ENCODE measurements at places on chromosomes 11 and 22. TPM values are rescaled to one million over a fixed set of nuclear protein-coding genes. Genes with fewer than 3 reads are reported as not detected.

GRCh38 chr11:61616434-61616833, 35.6 kb upstream of the SYT7 start:
- no peaks in the 10 kb centered on the region for H3K27me3 ChIP-seq
- DNase-seq, result no peak
- H3K36me3 ChIP-seq, result no peaks in the 10 kb centered on the region
- peaks cover 7% of the 10 kb centered on the region for H3K4me1 ChIP-seq

PPP1CA gene
- 81.2 TPM for total RNA-seq

- no peaks in the 10 kb centered on the region for H3K27me3 ChIP-seq
- H3K4me3 ChIP-seq, result no peak overlapping the region
- H3K27ac ChIP-seq, result no peak overlapping the region
- no peak for DNase-seq
These were observed 92.2 kb upstream of the PHOX2A start for GRCh38 chr11:72336163-72336562.

DNA sequence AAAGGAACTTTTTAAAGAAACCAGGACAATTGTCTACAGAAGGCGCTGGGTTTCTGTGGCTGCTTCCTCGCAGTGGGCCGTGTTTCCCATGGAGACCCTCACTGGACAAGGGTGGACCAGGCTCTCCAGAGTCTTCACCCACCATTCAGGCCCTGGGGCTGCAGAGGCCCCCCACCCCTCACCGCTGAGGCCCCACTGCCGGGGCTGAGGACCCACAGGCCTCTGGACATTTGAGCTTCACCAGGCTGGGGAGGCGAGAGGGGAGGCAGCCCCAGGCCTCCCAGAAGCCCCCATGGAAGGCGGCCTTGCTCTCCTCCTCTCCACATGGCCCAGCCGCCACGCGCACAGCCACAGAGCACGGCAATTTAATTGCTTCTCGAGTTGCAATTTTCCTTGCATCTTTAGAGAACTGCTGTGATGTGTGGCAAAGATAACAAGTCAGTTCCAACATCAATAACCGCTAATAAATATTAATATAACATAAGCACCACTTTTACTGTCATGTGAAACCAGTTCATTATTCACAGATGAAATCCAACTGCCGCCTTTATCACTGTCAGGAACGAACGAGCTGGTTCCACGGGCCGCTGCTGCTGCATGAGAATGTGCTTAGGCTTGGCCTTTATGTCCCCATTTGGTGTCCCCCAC, 81.0 kb downstream of the PHF21B start:
- H3K27me3 ChIP-seq, result no peaks in the 10 kb centered on the region
- H3K4me3 ChIP-seq, result no peak overlapping the region
- H3K36me3 ChIP-seq, result peaks cover 45% of the 10 kb centered on the region
- H3K4me1 ChIP-seq, result peaks cover 39% of the 10 kb centered on the region

GRCh38 chr11:122509091-122509490, 146.4 kb upstream of the UBASH3B start:
- H3K27ac ChIP-seq, result no peak overlapping the region
- H3K27me3 ChIP-seq, result no peaks in the 10 kb centered on the region
- peaks cover 7% of the 10 kb centered on the region for H3K4me1 ChIP-seq
- DNase-seq, result no peak
- H3K36me3 ChIP-seq, result no peaks in the 10 kb centered on the region

LRRC74B gene
- total RNA-seq, result 4.7 TPM

- H3K27ac ChIP-seq, result no peak overlapping the region
- H3K4me1 ChIP-seq, result peaks cover 2% of the 10 kb centered on the region
- H3K27me3 ChIP-seq, result no peaks in the 10 kb centered on the region
- H3K4me3 ChIP-seq, result no peak overlapping the region
- no peak for DNase-seq
These were observed 3.3 kb upstream of the TMPRSS4 start for GRCh38 chr11:118073554-118073953.

GRCh38 chr11:77147668-77148321, 19.7 kb downstream of the MYO7A start:
- DNase-seq, result peak; percentile 31
- H3K4me1 ChIP-seq, result peaks cover 37% of the 10 kb centered on the region
- peaks cover 8% of the 10 kb centered on the region for H3K27me3 ChIP-seq
- H3K36me3 ChIP-seq, result no peaks in the 10 kb centered on the region
- H3K4me3 ChIP-seq, result no peak overlapping the region

CARD10 gene
- total RNA-seq, result 12.6 TPM

RTN4RL2 gene
- total RNA-seq, result 0.72 TPM

ADAMTS8 gene
- total RNA-seq, result 2.5 TPM

- H3K27me3 ChIP-seq, result peaks cover 54% of the 10 kb centered on the region
- peak overlapping the region; percentile 68 for H3K27ac ChIP-seq
- peak overlapping the region; percentile 66 for H3K4me3 ChIP-seq
These were observed 2.4 kb downstream of the RASSF10 start for GRCh38 chr11:13011466-13012055.

DNA sequence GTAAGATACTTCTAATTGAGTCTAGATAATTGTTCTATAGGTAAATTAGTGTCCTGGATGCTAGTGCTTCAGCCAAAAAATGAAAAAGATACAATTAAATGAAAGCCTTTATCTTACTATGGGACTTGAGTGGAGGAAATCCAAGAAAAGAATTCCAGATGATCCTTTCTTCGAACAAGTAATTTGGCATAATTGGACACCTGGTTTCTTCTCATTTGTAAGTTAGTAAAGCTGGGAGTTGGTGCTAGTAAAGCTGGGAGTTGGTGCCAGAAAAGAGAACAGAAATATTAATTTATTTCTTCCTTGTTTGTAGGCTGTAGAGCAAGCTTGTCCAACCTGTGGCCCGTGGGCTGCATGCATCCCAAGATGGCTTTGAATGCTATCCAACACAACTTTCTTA, 12.3 kb downstream of the OR51V1 start:
- no peak overlapping the region for H3K27ac ChIP-seq
- H3K4me3 ChIP-seq, result no peak overlapping the region
- peak; percentile 67 for DNase-seq
- no peaks in the 10 kb centered on the region for H3K36me3 ChIP-seq

SOX6 gene
- total RNA-seq, result 31.3 TPM

SLC6A5 gene
- total RNA-seq, result 56.9 TPM

PRR5L gene
- 29.6 TPM for total RNA-seq

TRIM66 gene
- total RNA-seq, result 6.8 TPM

TMPRSS4 gene
- total RNA-seq, result not detected

RAB3IL1 gene
- 12.8 TPM for total RNA-seq

UPK2 gene
- 0.17 TPM for total RNA-seq

RFPL3 gene
- not detected for total RNA-seq

- H3K27ac ChIP-seq, result no peak overlapping the region
- H3K4me1 ChIP-seq, result peaks cover 10% of the 10 kb centered on the region
- no peaks in the 10 kb centered on the region for H3K27me3 ChIP-seq
- H3K4me3 ChIP-seq, result no peak overlapping the region
- H3K36me3 ChIP-seq, result peaks cover 10% of the 10 kb centered on the region
These were observed 106.6 kb downstream of the PRR5L start for GRCh38 chr11:36402568-36403170.

KRTAP5-1 gene
- not detected for total RNA-seq

GRCh38 chr11:101706541-101706940, 122.7 kb upstream of the TRPC6 start:
- H3K4me1 ChIP-seq, result no peaks in the 10 kb centered on the region
- no peaks in the 10 kb centered on the region for H3K36me3 ChIP-seq
- no peak overlapping the region for H3K4me3 ChIP-seq
- no peak for DNase-seq
- no peaks in the 10 kb centered on the region for H3K27me3 ChIP-seq

GRCh38 chr11:60206616-60207015, 23.7 kb upstream of the MS4A6A start:
- no peaks in the 10 kb centered on the region for H3K27me3 ChIP-seq
- H3K36me3 ChIP-seq, result no peaks in the 10 kb centered on the region
- no peak overlapping the region for H3K4me3 ChIP-seq
- H3K27ac ChIP-seq, result no peak overlapping the region

- peaks cover 28% of the 10 kb centered on the region for H3K4me1 ChIP-seq
- no peak within 1 kb of the TSS for H3K27ac ChIP-seq
- peaks cover 50% of the 10 kb centered on the region for H3K27me3 ChIP-seq
- no peak for DNase-seq
- peak within 1 kb of the TSS; percentile 5 for H3K4me3 ChIP-seq
These were observed at the start of gene TRPM5 for GRCh38 chr11:2443881-2444820. TSS of gene TRPM5 (minus strand) at chr11:2444514. CDS start at chr11:2423036, 21,478 bp downstream.

- no peak for DNase-seq
- no peaks in the 10 kb centered on the region for H3K27me3 ChIP-seq
- H3K27ac ChIP-seq, result no peak overlapping the region
- no peak overlapping the region for H3K4me3 ChIP-seq
These were observed 191.9 kb downstream of the NELL1 start for GRCh38 chr11:20861322-20861721.

DNA sequence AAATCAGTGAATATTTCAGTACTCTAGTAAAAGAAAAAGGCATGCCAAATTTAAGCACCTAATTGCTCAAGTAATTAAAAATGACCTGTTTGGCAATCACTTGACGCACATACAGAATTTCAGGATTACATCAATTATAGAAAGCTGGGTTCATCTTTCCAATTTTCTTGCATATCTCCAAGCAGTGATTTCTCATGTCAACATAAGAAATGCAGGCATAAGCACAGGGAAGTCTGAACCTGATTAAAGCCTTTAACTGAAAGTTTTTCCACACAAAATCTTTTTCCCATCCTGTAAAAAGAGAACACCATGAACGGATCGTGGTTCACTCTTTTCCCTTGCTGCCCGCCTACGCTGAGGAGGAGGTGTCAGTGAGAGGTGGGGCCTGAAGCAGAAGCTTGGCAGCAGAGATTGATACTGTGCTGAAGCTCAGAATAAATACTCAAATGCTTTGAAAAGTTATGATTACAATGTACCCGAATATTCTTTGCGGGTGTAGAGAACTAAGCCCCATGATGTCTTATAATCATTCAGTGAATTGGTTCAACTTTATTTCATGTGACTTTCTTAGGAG, 704.1 kb upstream of the CCDC90B start:
- H3K27ac ChIP-seq, result no peak overlapping the region
- no peak overlapping the region for H3K4me3 ChIP-seq
- DNase-seq, result no peak

DNA sequence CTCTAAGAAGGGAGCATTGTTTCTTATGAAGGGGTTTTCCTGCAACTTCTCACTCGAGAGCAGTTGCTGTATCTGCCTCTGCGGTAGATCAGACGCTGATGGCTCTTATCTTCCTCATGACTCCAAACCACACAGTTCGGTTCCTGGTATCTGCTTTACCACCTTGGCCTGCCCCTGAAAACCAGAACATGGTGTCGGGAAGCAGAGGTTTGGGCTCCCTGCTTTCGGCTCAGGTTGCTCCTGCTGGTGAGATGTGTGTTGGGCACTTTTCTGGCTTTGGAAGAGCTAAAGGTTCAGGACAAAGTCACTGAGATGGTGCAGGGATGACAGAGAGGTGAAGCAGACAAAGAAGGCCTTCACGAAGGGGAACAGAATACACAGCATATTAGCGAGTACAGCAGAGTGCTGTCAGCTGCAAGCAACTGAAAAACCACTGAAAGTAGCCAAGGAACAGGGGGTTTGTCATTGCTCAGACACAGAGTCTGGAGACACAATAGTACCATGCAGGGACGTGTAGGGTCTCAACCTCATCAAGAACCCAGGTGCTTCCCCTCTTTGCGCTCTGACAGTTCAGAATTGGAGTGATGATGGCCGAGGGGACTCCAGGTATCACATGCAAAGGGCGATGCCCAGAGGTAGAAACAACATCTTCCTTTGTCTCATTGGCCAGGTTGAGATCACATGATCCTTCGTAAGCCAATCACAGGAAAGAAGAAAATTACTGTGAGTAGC, 11.9 kb upstream of the CSF2RB start:
- no peak overlapping the region for H3K27ac ChIP-seq
- peaks cover 2% of the 10 kb centered on the region for H3K27me3 ChIP-seq
- no peaks in the 10 kb centered on the region for H3K4me1 ChIP-seq
- no peak overlapping the region for H3K4me3 ChIP-seq
- DNase-seq, result no peak

DNA sequence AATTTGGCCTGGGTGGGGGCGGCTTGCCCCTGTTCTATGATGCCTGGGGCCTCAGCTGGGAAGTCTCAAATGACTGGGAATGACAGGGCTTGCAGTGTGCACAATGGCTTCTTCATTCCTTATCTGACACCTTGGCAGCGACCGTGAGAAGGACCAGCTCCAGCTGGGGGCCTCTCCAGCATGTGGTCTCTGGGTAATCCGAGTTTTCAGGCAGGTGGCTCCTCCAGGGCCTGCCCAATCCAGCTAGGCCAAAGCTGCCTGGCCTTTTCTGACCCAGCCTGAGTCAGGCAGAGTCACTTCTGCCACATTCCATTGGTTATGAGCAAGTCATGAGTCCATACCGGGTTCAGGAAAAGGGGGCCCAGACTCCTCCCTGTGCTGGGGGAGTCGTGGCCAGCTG, 646.0 kb downstream of the OPCML start:
- no peaks in the 10 kb centered on the region for H3K36me3 ChIP-seq
- H3K27me3 ChIP-seq, result no peaks in the 10 kb centered on the region
- DNase-seq, result no peak

MSANTD4 gene
- total RNA-seq, result 46.5 TPM

ZPR1 gene
- total RNA-seq, result 23.3 TPM

GRCh38 chr22:47307326-47307725, 544.9 kb downstream of the TBC1D22A start:
- H3K4me1 ChIP-seq, result no peaks in the 10 kb centered on the region
- H3K27ac ChIP-seq, result no peak overlapping the region
- H3K27me3 ChIP-seq, result no peaks in the 10 kb centered on the region

GNAZ gene
- 33.3 TPM for total RNA-seq

DNA sequence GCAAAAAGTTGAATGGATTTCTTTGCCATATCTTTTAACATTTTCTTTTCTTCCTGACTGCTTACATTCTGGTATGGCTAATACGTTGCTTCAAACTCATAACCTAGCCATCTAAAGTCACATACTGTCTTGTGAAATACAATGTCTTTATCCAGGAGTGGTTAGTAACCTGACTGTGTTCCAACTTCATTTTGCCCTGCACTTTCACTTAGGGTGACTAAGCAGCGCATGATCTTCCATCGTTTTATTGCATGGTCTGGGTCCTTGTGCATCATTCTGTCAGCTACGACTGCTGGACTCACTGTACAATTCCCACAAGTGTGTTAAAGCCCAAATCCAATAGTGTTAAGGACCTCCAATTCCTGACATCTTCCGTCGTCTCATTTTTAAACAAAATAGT, 403.2 kb downstream of the NTM start:
- no peaks in the 10 kb centered on the region for H3K4me1 ChIP-seq
- no peak overlapping the region for H3K4me3 ChIP-seq
- H3K27ac ChIP-seq, result no peak overlapping the region
- no peaks in the 10 kb centered on the region for H3K27me3 ChIP-seq
- no peak for DNase-seq

MYEOV gene
- 0.39 TPM for total RNA-seq

GRCh38 chr11:113994077-113994954, 19.4 kb downstream of the HTR3A start:
- peaks cover 5% of the 10 kb centered on the region for H3K27me3 ChIP-seq
- DNase-seq, result no peak
- H3K4me1 ChIP-seq, result peaks cover 8% of the 10 kb centered on the region
- H3K4me3 ChIP-seq, result no peak overlapping the region

- no peak overlapping the region for H3K27ac ChIP-seq
- no peaks in the 10 kb centered on the region for H3K4me1 ChIP-seq
These were observed 7.9 kb downstream of the RNF169 start for GRCh38 chr11:74756571-74756970.

All from spinal cord (tissue), 10 donors.